ENCODE measurements at places on chromosomes 4 and X.

GRCh38 chrX:776529-777230 is 146.1 kb downstream of the SHOX start:
- DNase-seq: no peak

DNA sequence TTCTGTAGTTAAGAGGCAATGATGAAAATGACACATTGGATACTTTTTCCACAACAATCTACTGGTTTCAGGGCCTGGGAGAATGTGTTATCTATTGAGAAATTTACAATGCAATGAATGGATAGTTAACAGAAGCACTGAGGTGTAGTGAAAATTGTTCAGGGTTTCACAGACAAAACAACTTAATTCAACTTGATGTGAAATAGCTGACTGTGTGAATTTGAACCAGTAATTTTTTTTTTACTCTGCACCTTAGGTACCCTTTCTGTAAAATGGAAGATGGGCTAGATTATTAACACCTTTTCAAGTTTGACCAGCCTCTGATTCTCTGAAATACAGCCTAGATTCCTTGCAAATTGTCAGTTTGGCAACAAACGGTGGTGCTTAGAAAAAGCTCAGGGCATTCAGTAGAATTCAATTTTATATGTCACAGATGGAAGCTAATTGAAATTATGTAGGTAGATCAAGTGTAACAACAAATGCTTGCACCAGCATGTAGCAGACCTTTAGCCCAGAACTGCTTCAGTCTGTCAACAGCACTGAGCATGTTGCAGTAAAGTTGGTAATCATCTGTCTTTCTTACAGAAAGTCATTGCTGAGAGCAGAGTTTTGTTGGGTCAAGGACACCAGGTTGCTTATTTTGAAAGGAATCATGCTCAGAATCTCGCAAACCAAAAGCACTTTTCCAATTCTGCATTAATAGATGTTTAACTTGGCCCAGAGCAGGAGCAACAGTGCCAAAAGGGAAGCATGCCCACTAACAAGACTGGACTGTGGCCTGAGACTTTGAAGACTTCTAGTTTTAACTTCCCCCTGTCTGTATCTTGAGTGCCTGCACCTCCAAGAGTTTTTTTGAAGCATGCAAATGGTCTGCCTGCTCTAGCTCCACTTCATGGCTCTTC is 526.6 kb downstream of the PACRGL start:
- DNase-seq: no peak

- no peak for DNase-seq
Measured at GRCh38 chr4:24589448-24589847, 5.1 kb upstream of the DHX15 start.

GRCh38 chrX:48696301-48696908 is at the start of gene SUV39H1:
Gene SUV39H1 (plus strand): TSS chrX:48696734. CDS start chrX:48696785, 51 bp downstream.
- DNase-seq: peak; percentile 92

GRCh38 chrX:74009041-74009440 is 294.9 kb upstream of the ZCCHC13 start:
- DNase-seq: no peak

GRCh38 chrX:118706681-118707080 is 20.7 kb upstream of the IL13RA1 start:
- DNase-seq: no peak

- no peak for DNase-seq
Measured at GRCh38 chr4:11565899-11566298, 137.2 kb upstream of the HS3ST1 start.

- DNase-seq: no peak
Measured at GRCh38 chr4:133960975-133961374, 240.6 kb downstream of the PABPC4L start.

DNA sequence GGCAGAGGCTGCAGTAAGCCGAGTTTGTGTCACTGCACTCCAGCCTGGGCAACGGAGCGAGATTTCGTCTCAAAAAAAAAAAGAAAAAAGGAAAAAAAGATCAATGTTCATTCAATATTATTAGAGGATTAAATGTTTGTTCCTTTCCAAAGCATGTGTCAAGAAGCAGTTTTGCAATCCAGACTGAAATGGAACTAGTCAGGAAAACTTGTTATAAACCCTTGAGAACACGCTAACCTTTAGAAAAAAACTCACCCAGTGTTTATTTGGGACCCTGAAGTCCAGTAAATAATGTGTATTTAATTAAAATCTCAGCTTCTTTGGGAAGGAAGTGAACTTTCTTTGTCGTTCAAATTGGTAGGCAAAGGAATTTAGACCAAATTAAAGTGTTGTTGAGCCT is 16.4 kb upstream of the PRSS12 start:
- DNase-seq: no peak

GRCh38 chr4:25795566-25796454 is 67.0 kb downstream of the SEL1L3 start:
- no peak for DNase-seq

DNA sequence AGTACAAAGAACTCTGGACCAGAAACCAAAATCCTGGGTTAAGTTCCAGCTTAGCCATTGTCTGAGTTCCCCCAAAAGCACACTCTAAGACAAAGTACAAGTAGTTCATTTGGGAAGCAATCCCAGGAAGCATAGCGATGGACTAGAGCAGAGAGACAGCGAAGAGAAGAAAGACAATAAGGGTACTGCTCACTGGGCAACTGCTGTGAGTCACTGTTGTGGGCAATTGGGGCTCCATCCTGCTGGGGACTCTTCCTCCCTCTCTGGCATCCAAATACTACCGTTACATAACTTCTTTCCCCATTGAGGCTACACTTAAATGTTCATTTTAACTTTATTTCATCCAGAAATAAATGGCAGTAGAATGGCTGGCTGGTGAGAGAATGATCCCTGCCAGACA is 14.1 kb downstream of the SRPX start:
- DNase-seq: no peak

DNA sequence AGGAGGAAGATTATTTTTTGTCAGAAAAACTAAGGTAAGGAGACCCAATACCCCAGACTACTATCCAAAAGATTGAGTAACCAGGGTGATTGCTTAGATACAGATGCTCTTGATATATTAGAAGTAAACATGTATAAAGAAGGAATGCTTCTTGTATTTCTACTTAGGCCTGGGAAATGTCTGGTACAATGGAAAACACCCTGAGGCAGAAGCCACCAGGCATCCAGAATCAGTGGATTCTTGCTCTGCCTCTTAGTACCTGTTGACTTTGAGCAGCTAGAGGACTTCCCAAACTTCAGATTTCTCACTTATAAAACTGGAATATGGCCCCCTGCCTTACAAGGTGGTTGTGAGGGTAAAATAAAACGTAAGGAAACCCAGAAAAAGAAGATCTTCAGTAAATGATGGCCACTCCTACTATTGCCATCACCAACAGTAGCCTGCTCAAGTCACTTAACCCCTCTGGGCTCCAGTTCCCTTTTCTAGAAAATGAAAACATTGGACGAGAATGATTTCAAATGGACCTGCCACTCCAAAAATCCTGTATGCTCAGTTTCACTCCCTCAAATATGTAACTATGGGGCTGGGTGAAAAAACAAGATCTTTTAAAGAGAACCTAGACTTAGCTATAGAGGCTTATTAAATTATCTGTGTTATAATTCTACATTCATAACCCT is 56.6 kb downstream of the AMELX start:
- DNase-seq: no peak

GRCh38 chrX:130299279-130300009 is 30.7 kb upstream of the ZNF280C start:
- peak; percentile 55 for DNase-seq

DNA sequence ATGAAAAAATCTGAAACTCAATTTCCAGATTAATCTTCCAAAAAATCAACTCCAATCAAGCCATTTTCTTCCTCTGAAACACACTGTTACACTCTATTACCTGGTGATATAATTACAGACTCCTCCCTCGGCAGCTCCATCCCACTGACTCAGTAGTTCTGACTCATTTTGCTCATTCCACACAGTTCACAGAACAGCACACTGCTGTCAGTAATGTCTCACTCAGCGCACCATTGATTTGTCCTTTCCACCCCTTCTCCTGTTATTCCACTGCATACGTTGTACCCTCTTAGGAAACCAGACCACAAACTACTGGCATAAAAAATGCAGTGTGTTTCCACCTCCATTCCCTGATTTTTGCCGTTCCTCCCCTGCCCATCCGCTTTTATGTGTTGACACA is 212.7 kb downstream of the SLIT2 start:
- no peak for DNase-seq

- DNase-seq: peak; percentile 56
Measured at GRCh38 chrX:106177106-106177981, 9.2 kb downstream of the PWWP3B start.

GRCh38 chr4:12924253-12924652 is 559.9 kb downstream of the RAB28 start:
- DNase-seq: no peak

- no peak for DNase-seq
Measured at GRCh38 chr4:104870495-104871233, 276.0 kb upstream of the TET2 start.

GRCh38 chrX:123834116-123834515 is 25.7 kb upstream of the XIAP start:
- DNase-seq: no peak

GRCh38 chrX:121641560-121641959 is 594.1 kb downstream of the GLUD2 start:
- no peak for DNase-seq

DNA sequence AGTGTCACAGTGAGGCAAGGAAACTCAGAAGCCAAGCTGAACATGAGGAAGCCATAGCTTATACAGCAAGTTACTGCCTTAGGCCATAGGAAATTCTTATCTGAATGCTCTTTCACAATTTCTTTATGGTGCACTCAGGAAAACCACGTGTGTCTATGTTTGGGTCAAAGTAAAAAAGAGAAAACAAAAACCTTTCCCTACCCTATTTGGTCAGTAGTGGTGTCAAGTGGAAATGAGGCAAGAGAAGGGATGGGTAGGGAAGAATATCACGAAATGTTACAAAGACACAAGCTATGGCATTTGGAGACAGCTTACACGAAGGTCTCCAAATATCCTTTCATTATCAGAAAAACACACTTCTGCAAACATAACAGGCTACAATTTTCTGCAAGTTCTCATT is 83.4 kb upstream of the INPP4B start:
- DNase-seq: no peak

- peak; percentile 5 for DNase-seq
Measured at GRCh38 chr4:88880501-88881226, 176.3 kb downstream of the FAM13A start.

DNA sequence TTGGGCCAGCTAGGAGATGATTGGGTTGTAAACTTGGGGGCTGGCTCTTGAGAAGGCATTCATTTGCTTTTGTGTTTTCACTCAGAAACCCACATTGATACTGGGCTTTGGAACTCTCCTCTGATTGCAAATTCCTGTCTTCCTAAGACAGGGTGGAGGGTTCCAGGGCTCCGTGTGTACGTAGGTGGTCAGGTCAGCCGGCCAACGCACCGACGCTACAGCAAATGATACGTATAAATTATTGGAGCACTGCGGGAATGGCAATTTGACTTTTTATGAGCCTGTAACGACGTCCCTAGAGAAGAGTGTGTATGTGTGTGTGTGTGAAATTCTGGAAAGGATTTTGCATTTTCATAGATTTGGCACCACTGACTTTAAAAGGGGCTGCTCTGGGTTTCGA is 236.9 kb downstream of the SHOX start:
- DNase-seq: no peak

DNA sequence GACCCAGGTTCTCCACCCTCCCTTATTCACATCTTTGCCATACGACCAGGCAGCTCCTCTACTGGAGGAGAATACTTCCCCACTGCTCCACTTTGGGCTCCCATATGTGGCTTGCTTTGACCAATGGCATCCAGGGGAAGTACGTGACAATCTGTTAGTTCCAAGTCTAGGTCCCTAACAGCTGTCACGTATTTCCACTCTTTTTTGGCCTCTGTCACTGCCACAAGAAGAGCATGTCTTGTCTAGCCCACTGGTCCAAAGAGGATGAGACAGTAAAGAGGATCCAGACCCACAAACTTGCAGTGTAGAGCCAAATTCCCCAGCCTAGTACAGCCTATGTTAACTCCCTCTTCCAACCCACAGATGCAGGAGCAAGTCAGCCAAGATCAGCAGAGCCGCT is 49.7 kb upstream of the GATB start:
- DNase-seq: no peak

DNA sequence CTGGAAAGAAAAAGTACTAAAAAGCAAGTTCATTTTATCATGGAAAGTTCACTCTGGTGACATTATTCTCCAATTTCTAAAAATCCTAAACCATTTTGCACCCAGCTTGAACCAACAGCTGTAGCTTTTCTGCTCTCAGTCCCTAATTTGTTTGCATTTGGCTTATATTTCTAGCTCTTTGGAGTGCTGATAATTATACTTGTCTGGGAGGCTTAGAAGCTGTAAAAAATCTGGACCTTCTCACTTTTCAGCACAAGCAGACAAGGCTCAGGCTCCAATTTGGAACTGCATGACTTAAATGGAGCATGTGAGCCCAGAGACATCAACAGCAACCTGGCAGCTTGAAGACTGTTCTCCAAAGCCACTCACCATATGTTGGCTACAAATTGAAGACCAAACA is 170.9 kb upstream of the PCDH18 start:
- peak; percentile 87 for DNase-seq

DNA sequence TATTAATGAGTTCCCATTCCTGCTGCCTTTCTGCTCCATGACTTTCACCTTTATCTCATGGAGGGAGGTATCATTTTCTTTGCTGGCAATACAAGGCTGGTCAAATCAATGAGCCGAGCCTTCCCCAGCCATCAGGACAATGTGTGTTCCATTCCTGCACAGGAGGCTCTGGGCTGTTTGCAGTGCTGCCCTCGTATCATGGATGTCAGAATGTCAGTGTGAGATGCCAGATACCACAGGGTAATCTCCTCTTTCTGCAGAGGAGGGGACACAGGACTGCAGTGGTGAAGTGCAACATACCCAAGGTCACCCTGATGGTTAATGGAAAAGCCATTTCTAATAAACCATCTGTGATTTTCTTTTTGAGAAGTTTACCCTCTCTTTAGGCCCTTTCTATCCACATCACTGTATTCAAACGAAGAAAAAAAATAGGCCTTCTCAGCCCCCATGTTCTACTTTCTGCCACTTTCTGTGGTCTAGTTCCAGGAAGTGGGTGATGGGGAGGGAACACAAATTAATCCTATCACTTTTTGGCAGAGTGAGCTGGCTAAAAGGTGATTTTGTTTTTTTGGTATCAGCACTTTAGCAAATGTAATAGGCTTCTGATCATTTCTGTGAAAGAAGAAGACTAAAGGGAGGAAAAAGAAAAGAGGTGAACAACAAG is 490.2 kb upstream of the BOD1L1 start:
- no peak for DNase-seq

DNA sequence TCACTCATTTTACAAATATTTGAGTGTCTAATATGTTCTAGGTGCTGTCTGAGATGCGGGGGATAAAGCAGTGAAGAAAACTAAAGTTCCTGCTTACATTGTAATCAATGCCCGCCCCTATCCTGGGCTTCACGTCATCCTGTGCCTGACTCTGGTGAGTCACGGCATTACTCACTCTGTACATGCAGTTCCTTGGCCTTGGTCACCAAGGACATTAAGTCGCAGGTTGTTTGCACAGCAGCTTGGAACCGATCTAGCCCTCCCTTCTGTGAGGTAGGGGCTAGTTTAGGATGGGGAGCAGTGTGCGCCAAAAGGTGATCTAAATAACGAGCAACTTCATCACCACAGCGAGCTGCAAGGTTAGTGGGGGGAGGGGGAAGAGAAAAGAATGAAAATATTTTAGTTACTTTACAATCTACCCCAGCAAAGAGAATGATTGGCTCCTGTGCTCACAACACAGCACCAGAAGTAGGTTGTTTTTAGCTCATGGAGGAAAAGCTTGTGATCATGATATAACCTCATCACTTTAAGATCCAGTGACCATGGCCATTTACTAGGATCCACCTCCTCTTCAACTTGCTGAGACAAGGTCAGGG is 48.0 kb upstream of the HDAC8 start:
- DNase-seq: no peak
